ENCODE measurements at places on chromosomes 2 and 18. TPM values are rescaled to one million over a fixed set of nuclear protein-coding genes. Genes with fewer than 3 reads are reported as not detected.

Gene IL1B
- 23.6 TPM for total RNA-seq

DNA sequence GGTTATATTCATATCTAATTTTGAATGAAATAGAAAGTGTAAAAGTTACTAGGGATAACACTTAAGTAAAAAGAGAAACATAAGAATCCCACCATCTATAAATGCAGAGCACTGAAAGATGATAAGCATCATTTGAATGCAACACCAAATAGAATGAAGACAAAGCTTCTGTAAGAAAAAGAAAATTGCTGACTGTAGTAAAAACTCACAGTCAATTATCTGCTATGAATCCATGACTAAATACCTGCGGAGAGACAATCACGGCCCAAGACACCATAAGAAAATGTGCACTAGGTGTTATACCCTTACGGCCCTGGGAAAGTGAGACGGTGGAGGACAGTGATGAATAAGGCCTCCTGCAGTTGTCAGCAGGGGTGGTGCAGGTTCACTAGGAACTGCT is 45.4 kb upstream of the OSR1 start:
- no peak for DNase-seq

- no peak for DNase-seq
Observed at GRCh38 chr2:211494085-211494484, 937.7 kb downstream of the CPS1 start.

Gene RRM2
- total RNA-seq: 1.0 TPM

Gene CELF4
- 0.45 TPM for total RNA-seq

GRCh38 chr18:24267878-24268277 is 129.0 kb downstream of the CABYR start:
- no peak for DNase-seq

Gene CXCR1
- total RNA-seq: 4.9 TPM

DNA sequence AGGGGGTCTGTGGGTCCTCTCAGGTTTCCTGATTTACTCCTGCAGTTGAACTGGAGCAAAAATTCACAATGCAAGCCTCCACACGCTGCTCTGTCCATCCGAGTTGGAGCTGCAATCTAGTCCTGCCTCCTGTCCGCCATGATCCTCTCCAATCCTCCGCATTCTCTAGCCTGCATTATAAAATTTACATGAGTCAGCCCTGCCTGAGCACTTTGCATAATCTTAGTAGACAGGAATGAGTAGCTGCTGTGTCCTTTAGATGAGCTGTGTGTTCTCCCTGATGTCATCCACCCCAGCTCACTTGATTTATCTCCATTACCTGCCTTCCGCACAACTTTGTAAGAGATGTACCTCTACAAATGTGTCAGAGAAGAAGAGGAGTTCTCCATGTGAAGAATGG is 355.6 kb downstream of the STK39 start:
- no peak for DNase-seq

DNA sequence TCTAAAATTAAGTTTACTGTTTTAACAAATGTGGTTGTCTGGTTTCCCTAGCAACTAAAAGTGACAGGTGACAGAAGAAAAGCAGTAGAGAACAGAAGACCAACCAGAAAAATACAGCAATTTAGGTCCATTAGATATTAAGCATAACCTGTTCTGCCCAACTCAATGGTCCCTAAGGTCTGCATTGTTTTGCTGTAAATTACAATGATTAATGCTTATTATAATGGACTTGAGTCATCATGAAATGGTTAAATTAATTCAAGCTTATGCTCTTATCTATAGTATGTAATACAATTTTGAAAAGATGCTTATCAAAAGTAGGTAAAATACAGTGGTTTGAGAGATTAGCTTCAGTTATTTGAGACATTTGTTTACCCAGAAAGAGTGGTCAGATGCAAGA is 378.0 kb downstream of the GRB14 start:
- DNase-seq: no peak

Gene FSHR
- not detected for total RNA-seq

All from sciatic nerve (tissue), 2 donors.